Memory B cell (primary cell): ENCODE measurements at places on chromosomes 3 and 15.
A peak's percentile ranks its signal among the peaks of the same experiment; 100 is the strongest.

DNA sequence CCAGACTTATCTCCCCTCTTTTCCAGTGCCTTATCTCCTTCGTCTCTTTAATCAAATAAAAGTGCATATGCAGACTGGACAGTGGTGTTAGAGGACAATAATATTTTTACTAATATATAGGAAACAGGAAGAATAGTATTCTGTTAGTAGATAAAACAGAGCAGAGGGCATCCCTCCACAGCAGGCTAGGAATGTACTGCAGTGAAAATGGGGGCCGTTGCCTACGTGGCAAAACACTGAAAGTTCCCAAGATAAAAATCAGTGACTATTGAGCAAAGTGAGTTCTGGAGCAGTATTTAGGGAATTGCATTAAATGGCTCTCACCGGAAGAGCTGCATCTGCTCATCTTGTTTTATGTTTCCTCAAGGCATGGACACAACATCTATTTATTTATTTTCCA lies 435.0 kb downstream of the CNTN6 start:
- peaks cover 2% of the 10 kb centered on the region for H3K27me3 ChIP-seq

DNA sequence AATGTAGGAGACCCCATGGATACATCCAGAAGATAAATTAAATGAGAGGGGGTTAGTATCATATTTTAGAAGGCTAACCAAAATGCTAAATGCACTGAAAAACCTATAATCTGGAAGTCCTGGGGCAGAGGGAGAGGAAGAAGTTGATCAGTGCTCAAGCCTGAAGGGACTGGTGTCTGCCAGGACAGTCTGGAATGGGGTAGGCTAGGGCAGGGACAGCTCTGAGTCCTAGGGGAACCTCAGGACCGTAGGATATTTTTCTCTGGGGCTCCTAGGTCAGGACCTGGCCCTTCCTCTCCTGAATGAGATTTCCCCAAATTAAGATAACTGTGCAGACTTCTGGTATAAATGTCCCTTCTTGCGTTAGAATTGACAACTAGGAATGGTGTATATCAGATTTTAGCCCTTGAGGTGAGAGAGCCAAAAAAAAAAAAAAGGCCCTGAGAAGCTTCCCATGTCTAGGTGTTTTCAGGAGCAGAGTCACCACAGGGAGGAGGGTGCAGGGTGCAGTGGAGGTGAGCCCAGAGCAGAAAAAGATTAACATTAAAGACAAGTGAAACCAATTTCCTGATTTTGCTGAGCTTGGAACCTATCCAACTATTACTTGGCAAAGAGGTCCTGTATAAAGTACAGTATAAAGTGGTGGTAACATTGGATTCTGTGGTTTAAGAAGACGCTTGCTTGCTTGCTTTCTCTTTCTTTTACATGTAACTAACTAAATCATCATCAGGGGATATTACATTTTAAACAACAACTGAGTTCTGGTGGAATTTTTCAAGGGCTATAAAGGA lies 63.5 kb downstream of the HACD2 start:
- H3K4me1 ChIP-seq = peaks cover 6% of the 10 kb centered on the region
- H3K36me3 ChIP-seq = peaks cover 46% of the 10 kb centered on the region
- H3K27ac ChIP-seq = no peak overlapping the region

GRCh38 chr3:101730839-101731238 lies 6.4 kb downstream of the CEP97 start:
- no peak overlapping the region for H3K4me3 ChIP-seq
- H3K36me3 ChIP-seq = peaks cover 22% of the 10 kb centered on the region
- H3K27me3 ChIP-seq = no peaks in the 10 kb centered on the region
- H3K4me1 ChIP-seq = no peaks in the 10 kb centered on the region
- DNase-seq = no peak

DNA sequence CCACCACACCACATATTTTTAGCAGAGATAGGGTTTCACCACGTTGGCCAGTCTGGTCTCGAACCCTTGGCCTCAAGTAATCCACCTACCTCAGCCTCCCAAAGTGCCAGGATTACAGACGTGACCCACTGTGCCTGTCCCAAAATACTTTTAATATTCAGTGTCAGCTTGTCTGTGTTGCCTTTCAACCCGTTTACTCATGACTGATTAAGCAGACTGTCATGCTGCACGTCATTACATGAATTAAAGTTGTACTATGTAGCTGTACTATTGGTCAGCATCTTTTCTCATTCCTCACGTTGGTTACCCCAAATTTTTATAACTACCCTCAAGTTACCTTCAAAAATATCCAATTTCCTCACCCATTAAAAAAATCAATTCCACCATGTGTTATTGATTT lies 48.7 kb upstream of the GADL1 start:
- no peaks in the 10 kb centered on the region for H3K36me3 ChIP-seq
- no peak overlapping the region for H3K27ac ChIP-seq
- no peak for DNase-seq
- no peak overlapping the region for H3K4me3 ChIP-seq
- peaks cover 18% of the 10 kb centered on the region for H3K27me3 ChIP-seq
- H3K4me1 ChIP-seq = no peaks in the 10 kb centered on the region

DNA sequence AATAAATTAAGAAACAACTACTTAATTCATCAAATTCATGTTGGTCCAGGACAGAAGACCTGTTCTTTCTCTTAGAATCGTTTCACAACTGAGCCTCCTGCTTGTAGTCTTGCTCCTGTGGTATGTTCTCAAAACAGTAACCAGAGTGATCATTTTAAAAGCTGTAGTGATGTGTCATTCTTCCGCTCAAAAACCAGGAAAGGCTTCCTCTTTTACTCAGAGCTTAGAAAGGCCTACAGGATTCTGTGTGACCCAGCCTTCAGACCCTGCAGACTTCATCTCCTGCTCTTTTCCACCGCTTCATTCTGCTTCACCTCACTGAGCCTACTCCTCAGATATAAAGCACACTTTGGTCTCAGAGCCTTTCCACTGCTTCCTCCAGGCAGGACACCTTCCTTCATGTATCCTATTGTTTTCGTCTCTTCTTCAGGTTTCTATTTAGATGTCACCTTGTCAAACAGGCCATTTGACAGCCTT lies 22.7 kb downstream of the ST6GAL1 start:
- no peaks in the 10 kb centered on the region for H3K27me3 ChIP-seq
- H3K4me3 ChIP-seq = peak overlapping the region; percentile 42
- DNase-seq = no peak
- peak overlapping the region; percentile 76 for H3K27ac ChIP-seq
- H3K36me3 ChIP-seq = peaks cover 49% of the 10 kb centered on the region

- H3K27me3 ChIP-seq = no peaks in the 10 kb centered on the region
- no peak for DNase-seq
- H3K27ac ChIP-seq = peak overlapping the region; percentile 81
- H3K4me1 ChIP-seq = peaks cover 24% of the 10 kb centered on the region
- H3K36me3 ChIP-seq = no peaks in the 10 kb centered on the region
Measured at GRCh38 chr3:59451800-59452746, 402.2 kb upstream of the CFAP20DC start.

GRCh38 chr15:83927704-83928391 lies 273.9 kb downstream of the ADAMTSL3 start:
- peaks cover 7% of the 10 kb centered on the region for H3K27me3 ChIP-seq
- H3K4me1 ChIP-seq = no peaks in the 10 kb centered on the region
- H3K4me3 ChIP-seq = no peak overlapping the region
- H3K36me3 ChIP-seq = no peaks in the 10 kb centered on the region
- DNase-seq = no peak
- H3K27ac ChIP-seq = no peak overlapping the region

DNA sequence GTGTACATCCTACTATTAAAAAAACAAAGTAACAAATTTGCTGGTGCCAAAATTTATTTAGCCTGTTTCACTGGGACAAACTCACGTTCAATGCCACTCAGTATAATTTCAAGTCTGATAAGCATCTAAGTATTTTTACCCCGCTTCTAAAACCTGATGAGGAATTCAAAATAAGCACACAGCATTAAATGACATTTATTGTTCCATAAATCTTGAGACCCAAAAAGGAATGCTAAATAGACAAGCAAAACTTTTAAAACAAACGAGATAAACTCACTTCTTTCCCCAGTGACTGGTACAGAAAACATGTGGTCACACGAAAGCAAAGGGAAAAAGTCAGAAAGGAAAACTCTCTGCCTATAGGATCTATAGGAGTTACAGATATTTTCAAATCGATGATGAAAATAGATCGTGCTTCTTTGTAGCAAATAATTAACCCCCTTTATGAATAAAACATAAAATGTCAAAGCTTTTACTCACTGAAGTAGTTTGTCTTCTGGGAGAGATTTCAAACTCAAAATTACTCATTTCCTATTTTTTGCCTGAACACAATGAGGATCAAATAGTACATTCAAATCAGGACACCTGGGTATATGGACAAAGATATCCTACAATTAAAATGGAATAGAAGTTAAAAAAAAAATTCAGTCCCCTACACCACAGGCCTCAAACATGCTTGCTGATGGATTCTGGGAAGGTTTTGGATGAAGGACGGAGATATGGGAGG lies 51.7 kb downstream of the UBP1 start:
- no peak overlapping the region for H3K4me3 ChIP-seq
- peaks cover 2% of the 10 kb centered on the region for H3K4me1 ChIP-seq
- peaks cover 37% of the 10 kb centered on the region for H3K36me3 ChIP-seq
- no peaks in the 10 kb centered on the region for H3K27me3 ChIP-seq
- peak overlapping the region; percentile 53 for H3K27ac ChIP-seq
- no peak for DNase-seq

DNA sequence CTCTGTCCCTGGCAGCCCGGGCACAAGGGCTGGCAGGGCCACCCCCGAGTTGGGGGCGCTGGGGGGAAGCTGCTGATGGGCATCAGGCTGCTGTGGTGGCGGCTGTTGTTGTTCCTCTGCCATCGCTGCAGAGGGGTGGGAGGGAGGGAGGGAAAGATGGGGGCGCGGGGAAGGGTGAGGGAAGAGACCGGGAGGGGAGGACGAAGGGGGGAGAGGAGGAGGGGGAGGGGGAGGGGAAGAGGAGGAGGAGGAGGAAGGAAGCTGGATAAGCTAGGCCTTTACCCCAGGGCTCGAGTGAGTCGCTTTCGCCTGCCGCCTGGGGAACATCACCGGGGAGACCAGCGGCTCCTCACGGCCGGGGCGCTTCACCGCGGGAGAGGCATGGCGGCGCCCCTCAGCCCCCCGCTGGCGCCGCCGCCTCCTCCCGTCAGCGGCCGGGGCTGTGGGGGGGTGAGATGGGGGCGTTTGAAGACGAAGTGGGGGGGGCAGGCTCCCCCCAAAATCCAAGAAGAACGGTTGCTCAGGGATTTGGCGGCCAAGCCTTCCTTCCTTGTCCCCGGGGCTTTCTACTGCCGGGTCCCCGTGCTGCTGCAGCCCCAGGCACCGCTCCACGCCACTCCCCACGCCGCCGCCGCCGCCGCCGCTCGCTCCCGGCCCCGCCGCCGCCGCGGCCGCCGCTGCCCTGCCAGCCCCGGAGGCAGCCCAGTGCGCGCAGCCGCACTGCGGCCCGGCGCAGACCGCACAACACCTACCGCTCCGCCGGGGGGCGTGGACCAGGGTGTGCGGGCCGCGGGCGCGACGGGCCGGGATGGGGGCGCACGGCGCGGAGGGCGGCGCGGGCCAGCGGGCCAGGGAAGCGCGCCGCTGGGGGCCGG lies at the start of gene RFX7:
Gene RFX7, minus strand, starts transcription at position 717 of the 875 bp plus-strand sequence. Its CDS starts 594 bp downstream, at position 123.
- no peaks in the 10 kb centered on the region for H3K27me3 ChIP-seq
- H3K4me3 ChIP-seq = peak within 1 kb of the TSS; percentile 92
- H3K36me3 ChIP-seq = peaks cover 3% of the 10 kb centered on the region
- peaks cover 27% of the 10 kb centered on the region for H3K4me1 ChIP-seq
- DNase-seq = peak; percentile 74

DNA sequence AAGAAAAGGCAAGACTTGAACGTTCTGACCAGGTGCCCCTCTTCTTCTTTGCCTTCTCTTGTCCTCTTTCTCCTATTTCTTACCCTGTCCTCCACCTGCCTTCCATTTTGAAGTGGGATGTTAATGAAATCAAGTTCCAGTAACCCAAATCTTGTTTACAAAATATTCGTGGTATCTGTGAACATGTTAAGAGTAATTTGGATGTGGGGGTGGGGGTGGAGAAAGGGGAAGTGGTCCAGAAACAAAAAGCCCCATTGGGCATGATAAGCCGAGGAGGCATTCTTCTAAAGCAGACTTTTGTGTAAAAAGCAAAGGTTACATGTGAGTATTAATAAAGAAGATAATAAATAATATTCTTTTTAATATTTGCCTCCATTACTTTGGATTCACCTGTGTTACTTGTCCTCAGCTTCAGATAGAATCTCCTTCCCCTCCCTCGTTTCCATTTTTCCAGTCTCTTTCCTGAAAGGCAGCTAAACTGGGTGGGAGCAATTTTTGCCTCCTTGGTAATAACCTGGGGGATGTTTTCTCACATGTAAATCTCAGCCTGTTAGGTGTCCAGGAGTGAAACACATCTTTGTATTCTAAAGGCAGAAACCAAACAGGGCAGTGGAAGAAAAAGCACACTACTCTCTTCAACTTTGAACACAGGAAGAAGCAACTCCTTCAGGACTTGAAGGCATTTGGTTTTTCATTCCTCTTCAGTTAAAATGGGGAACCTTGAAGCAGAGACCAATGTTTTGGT lies 3.2 kb downstream of the CHST2 start:
- H3K27ac ChIP-seq = peak overlapping the region; percentile 87
- peaks cover 25% of the 10 kb centered on the region for H3K4me1 ChIP-seq

- no peak overlapping the region for H3K4me3 ChIP-seq
- H3K36me3 ChIP-seq = peaks cover 12% of the 10 kb centered on the region
- DNase-seq = no peak
- H3K27me3 ChIP-seq = no peaks in the 10 kb centered on the region
- H3K4me1 ChIP-seq = peaks cover 11% of the 10 kb centered on the region
Measured at GRCh38 chr15:40855706-40856234, 11.9 kb downstream of the SPINT1 start.

DNA sequence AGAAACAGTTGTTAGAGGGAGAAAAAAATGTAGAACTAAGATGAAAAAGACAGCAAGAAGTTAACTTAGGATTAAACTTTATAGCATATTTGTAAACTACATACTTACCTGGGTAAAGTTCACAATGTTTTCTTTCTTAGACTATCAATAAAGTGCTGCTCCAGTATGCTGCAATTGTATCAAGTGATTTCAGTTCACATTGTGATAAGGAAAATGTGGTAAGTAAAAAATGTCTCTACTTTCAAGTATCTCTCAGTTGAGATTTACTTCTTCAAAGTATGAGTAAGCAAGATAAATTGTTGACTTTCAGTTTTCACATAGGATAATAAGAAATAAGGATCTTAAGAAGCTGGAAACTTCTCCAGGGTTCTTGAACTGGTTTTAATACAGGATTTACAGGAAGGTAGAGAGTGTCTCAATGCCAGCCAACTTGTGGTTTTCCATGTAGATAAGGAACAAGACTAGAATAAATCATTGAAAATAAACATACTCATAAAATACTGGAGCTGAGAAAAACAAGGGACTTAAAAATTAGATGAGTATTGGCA lies 528.8 kb downstream of the UNC13C start:
- no peak overlapping the region for H3K27ac ChIP-seq
- no peaks in the 10 kb centered on the region for H3K36me3 ChIP-seq
- no peaks in the 10 kb centered on the region for H3K4me1 ChIP-seq
- DNase-seq = no peak
- no peak overlapping the region for H3K4me3 ChIP-seq
